Kidney capillary endothelial cell (primary cell): ENCODE measurements at places on chromosomes 12 and 14.

DNA sequence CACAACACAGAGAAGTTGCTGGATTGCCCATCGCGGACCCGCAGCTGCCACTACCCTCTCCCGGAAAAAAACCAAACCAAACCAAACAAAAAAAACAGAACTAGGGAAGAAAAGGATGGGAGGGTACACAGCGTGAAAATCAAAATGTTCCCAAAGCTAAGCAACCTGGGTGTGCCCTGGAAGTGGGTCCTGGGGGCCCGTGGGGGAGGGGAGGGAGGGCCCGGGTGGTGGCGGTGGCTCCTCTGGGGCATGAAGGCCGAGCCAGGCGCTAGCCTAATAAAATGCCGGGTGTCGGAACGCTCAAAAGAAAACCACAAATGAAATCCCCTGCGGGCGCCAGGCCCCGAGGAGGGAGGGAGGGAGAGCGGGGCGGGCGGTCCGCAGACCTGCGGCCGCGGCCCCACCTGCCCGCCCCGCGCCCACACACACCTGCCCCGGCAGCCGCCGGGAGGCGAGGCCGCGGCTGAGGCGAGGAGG, 787 bp downstream of the HECTD4 start:
- DNase-seq: no peak

GRCh38 chr12:95848575-95849388, 10.0 kb upstream of the SNRPF start:
- DNase-seq: peak; percentile 18

GRCh38 chr12:94756789-94757188, 106.4 kb upstream of the TMCC3 start:
- DNase-seq: no peak

DNA sequence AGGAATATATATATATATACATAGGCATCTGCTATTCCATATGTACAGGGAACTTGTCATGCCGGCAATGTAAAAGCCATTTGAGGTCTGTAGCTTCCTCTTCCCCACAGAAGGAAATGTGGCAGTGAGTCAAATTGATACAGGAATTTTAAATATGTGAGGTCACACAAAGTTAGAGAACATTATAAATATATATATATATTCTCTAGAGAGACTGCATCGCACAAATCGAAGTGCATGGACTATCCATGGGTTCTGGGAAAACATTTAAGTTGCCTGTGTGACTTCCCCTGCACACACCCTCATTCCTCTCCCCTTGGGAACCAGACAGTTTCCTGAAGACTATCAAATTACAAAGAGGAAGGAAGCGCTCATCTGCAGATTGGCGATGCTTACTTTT, 100.9 kb upstream of the CCDC91 start:
- peak; percentile 46 for DNase-seq

DNA sequence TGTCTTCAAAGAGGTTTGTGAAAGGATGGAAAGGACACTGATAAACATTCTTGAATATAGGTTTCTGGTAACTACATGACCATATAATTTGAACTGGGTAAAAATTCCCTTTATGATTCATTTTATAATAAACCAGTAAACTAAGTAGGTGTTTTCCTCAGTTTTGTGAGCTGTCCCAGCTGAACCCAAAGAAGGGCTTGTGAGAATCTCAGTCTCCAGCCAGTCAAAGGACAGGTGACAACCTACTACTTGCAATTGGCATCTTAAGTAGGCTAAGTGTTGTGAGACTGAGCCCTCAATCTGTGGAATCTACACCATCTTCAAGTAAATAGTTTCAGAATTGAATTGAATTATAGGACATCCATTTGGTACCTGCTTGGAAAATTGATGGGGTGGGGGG, 75.2 kb downstream of the MYF5 start:
- no peak for DNase-seq

GRCh38 chr12:15575671-15576541, 213.3 kb downstream of the EPS8 start:
- no peak for DNase-seq

GRCh38 chr12:32450768-32451167, 51.4 kb downstream of the FGD4 start:
- DNase-seq: no peak

GRCh38 chr14:55964821-55965220, 153.4 kb upstream of the PELI2 start:
- DNase-seq: no peak

GRCh38 chr14:36510078-36510799, 9.8 kb downstream of the NKX2-1 start:
- DNase-seq: no peak

- DNase-seq: no peak
These were observed 39.8 kb downstream of the TBK1 start for GRCh38 chr12:64491718-64492117.

- no peak for DNase-seq
These were observed 11.1 kb upstream of the LGALS3 start for GRCh38 chr14:55117803-55118441.

- DNase-seq: no peak
These were observed 128.1 kb downstream of the PPM1H start for GRCh38 chr12:62806893-62807292.

DNA sequence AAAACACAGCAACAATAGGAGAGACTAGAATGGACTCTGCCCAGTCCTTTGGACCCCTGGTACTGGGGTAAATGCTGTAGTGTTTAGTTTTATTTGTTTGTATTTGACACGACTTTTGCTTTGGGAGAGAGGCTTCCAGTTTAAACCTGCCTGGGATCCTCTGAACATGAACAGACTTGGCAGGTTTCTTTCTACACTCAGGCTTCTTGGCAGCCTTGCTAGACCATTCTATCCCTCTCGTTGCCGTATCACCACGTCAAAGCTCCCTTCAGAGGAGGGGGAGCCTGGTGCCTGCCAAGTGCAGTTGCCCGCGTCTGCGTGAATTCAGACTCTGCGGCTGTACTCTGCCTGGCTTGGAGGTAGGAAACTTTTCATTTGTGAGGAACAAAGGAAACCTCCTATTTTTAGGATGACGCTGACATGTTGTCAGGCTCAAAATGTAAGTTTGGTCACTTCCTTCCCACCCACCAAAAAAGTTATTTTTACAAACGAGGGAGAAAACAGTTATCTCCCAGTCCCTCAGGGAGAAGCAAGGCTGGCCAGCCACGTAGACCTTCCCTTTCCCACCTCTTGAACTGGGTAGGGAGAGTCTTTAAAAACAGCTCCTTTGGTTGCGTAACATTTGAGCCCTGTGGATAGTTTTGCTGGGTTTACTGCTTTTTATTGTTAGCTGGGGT, 25.9 kb downstream of the CD9 start:
- no peak for DNase-seq

- no peak for DNase-seq
These were observed 797.4 kb downstream of the RPS29 start for GRCh38 chr14:48788771-48789170.

DNA sequence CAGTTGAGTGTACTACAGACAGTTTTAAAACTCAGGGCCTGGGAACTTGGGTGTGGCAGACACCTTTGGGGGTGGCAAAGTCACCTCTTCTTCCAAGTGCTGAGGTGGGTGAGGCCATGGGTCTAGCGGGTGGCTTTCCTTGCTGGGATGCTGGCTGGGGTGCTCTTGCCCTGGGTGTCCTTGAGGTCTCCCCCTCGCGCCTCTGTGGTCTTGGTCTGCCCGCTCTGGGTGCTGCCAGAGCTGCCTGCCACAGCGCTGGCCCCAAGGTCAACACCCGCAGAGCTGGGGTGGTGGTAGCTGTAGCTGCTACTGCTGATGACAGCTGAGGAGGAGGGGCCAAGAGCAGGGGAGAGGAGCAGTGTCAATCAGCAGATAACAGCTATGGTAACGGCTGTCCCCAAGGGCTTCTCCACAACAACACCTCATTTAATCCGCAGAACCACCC, 6.8 kb downstream of the KRT74 start:
- DNase-seq: no peak

DNA sequence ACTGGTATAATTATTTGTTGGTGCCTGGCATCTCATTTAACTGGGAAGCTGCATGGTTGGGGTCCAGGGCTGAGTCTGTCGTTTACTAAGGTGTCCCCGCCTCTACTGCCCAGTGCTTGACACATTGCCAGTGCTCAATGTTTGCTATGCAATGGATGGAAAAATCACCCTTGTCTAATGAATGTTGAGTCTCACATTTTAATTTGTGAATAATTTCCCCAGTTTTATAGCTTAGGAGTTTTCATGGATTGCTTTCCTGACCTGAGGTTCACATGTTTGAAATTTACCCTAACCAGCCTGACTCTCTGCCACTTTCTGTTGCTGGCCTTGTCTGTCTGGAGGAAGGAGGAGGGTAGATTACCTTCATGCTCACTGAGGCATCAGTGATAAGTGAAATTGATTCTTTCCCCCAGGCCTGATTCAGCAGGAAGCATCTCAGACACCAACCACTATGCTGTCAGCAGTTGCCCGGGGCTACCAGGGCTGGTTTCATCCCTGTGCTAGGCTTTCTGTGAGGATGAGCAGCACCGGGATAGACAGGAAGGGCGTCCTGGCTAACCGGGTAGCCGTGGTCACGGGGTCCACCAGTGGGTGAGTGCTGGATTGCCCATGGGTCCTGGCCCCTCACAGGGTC, 2.4 kb downstream of the DHRS2 start:
- DNase-seq: no peak

DNA sequence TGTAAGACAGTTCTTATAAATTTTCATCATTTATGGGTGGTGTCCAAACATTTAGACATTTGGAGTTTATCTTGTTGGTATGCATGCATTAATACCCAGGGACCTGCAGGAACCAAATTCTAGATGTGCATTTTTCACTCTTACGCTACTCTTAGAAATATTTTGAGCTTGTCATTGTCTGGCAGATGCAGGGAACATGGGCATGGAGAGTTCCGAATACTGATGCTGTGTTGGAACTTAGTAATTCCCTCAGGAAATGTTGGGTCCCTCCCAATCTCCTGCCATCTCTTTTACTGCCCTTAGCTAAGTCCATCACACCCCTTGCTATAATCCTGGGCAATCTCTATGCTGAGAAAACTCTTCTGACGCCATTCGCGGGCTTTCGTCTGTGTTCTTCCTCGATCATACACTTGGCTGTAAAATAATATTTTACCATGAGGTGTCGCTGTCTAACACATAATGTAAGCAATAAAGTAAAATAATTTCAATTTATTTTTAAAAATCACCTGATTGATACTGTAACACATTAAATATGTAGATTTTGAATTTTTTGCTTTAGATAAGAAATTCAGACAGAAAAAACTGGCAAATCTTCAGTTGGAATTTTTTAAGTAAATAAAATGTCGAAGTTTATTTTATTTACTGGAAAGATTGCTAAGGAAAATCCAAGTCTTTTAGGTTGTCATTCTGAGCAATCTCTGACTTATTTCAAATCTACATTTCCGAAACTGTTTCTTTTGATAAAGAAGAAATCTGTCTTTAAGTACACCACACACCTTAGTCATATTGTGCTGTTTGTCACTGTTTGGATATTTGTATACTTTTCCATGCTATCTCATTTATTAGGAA, 304.1 kb upstream of the SSTR1 start:
- peak; percentile 59 for DNase-seq

GRCh38 chr12:21627924-21628323, 23.3 kb upstream of the GYS2 start:
- no peak for DNase-seq

DNA sequence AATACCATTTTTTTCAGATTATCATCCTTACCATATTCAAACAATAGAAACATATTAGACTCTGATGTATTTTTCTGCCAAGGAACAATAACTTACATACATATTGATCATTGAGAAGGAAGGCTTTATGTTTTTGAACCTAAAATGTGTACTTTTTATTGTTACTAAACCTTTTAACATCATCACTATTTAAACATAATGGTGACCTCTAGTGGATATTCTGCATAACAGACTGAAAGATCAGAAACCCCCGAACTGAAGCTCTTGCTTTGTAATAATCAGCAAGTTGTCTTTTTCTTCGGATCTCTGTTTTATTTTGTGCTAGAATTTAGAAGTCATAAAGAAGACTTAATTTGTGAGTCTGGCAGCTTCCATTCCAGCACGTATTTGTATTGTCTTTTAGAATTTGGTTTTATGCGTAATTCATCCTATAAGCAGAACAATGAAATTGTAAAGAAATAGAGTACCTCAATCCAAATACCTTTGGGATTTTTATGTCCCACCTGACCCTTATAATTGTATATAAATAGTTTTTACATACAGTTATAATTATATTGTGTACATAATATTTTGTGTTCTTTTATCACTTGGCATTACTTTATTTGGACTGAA, 125.9 kb upstream of the ATF1 start:
- peak; percentile 39 for DNase-seq

GRCh38 chr12:132881818-132882217, 5.6 kb downstream of the CHFR start:
- no peak for DNase-seq

GRCh38 chr14:105061428-105062047, 3.7 kb downstream of the GPR132 start:
- no peak for DNase-seq

GRCh38 chr12:98275131-98275475, 240.3 kb upstream of the TMPO start:
- no peak for DNase-seq

DNA sequence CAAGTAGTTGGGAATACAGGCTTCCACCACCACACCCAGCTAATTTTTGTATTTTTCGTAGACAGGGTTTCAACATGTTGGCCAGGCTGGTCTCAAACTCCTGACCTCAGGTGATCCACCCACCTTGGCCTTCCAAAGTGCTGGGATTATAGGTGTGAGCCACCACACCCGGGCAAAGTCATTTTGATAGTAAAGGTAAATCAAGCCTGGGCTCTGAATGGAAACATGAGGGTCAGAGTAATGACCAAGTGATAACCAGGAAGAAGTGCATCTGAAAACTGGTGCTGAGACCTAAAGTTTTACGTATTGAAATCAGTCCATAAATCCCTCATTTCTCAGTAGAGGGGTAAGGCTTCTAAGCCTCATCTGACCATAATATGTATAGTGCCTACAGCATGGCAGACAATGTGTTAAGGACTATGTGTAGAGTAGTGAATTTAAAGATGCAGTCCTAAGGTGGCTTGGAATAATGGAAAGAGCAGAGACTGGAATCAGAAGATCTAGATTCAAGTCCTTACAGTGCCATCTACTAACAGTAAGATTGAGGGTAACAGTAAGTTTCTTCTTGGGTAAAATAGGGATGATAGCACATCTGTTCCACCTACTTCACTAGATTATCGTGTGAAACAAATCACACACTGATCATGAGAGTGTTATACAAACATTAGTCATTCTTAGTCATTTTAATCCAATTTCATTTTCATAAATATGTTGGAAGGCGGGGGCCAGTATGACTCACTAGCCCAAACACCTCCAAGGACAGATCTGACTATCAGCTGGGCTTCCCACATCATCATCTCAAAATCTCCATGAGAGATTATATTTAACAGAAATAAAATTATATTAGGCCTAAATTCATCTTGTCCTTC, 11.2 kb downstream of the MAP4K5 start:
- DNase-seq: peak; percentile 66

DNA sequence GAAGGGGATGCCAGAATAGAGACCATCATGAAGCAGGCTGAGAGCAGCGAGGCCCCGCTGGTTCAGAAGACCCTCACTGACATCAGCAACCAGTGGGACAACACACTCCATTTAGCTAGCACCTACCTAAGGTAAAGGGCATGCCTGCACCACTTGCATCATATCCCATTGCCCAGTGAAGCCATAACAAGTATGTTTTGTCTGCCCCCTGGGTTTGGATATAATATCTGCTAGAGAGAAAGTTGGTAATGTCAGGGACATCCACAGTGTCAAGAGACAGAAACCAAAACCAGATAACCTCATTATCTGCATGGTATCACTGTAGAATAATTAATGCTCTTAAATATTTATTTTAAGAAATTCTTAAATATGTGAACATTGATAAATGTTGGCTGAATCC, 173.8 kb downstream of the SYNE2 start:
- DNase-seq: no peak
